ENCODE measurements at places on chromosomes 7 and 10. TPM values are rescaled to one million over a fixed set of nuclear protein-coding genes. Genes with fewer than 3 reads are reported as not detected.

The NUTM2B gene
- 2.9 TPM for polyA plus RNA-seq

The POU6F2 gene
- 0.04 TPM for polyA plus RNA-seq

The PROSER2 gene
- polyA plus RNA-seq, result 6.0 TPM

The GNG11 gene
- polyA plus RNA-seq, result 25.1 TPM

The ATXN7L1 gene
- 7.9 TPM for polyA plus RNA-seq

The SLC26A5 gene
- polyA plus RNA-seq, result 0.17 TPM

All from muscle of back (tissue), 13 donors.